Pericardium fibroblast (primary cell): ENCODE measurements at places on chromosomes 1 and 21. TPM values are rescaled to one million over a fixed set of nuclear protein-coding genes. Genes with fewer than 3 reads are reported as not detected.

Gene RHD
- total RNA-seq = not detected in 2 replicates

Gene FYB2
- total RNA-seq = not detected in 2 replicates

Gene VHLL
- total RNA-seq = not detected in 2 replicates

Gene CADM3
- 30.1 and 193 TPM in 2 replicates for total RNA-seq

Gene AGMAT
- total RNA-seq = 0.12 and 0.26 TPM in 2 replicates

Gene HCRTR1
- total RNA-seq = 0.70 TPM in 1 of 2 replicates, not detected in the other

Gene FBXO42
- 12.8 and 24.6 TPM in 2 replicates for total RNA-seq

Gene NOS1AP
- 2.0 TPM in 1 of 2 replicates, not detected in the other for total RNA-seq

Gene L1TD1
- 0.43 TPM in 1 of 2 replicates, not detected in the other for total RNA-seq

Gene PROK1
- total RNA-seq = not detected in 2 replicates

Gene SMCP
- not detected in 2 replicates for total RNA-seq

Gene TNNT2
- 16.0 and 21.7 TPM in 2 replicates for total RNA-seq

Gene RNF186
- total RNA-seq = not detected in 2 replicates

Gene ZNF648
- not detected in 2 replicates for total RNA-seq

Gene ZMYND12
- total RNA-seq = 1.5 and 3.8 TPM in 2 replicates

Gene OR14K1
- not detected in 2 replicates for total RNA-seq

Gene SPRR2G
- total RNA-seq = not detected in 2 replicates

Gene CNKSR1
- total RNA-seq = 0.17 and 1.8 TPM in 2 replicates

Gene SIM2
- total RNA-seq = 1.8 TPM in 1 of 2 replicates, not detected in the other

Gene BCAN
- not detected in 2 replicates for total RNA-seq

Gene ZSWIM5
- under 0.01 TPM in 1 of 2 replicates, not detected in the other for total RNA-seq

Gene RAB4A
- 32.6 and 66.8 TPM in 2 replicates for total RNA-seq

Gene SMIM11
- total RNA-seq = 0.47 and 15.3 TPM in 2 replicates

Gene APP
- 275 and 324 TPM in 2 replicates for total RNA-seq

Gene GBP2
- total RNA-seq = 2.1 and 9.4 TPM in 2 replicates

Gene LDLRAP1
- total RNA-seq = 12.3 and 32.7 TPM in 2 replicates

Gene RBP7
- not detected in 2 replicates for total RNA-seq

Gene CSF3R
- total RNA-seq = not detected in 2 replicates

Gene SPATA1
- 0.85 TPM in 1 of 2 replicates, not detected in the other for total RNA-seq

Gene ENO1
- 925 and 2,028 TPM in 2 replicates for total RNA-seq

Gene SKI
- 33.5 and 43.4 TPM in 2 replicates for total RNA-seq

Gene CLEC20A
- not detected in 2 replicates for total RNA-seq

Gene PKP1
- not detected in 2 replicates for total RNA-seq

Gene STYXL2
- total RNA-seq = 0.51 TPM in 1 of 2 replicates, not detected in the other

Gene IGSF9
- total RNA-seq = 0.09 and 2.0 TPM in 2 replicates

Gene SEC22B
- total RNA-seq = 30.6 and 35.4 TPM in 2 replicates

Gene PLEKHA6
- total RNA-seq = 1.0 and 2.7 TPM in 2 replicates

Gene SLC16A1
- total RNA-seq = 73.3 and 88.3 TPM in 2 replicates

Gene S100A8
- total RNA-seq = not detected in 2 replicates

Gene PGBD5
- total RNA-seq = under 0.01 TPM in 2 replicates

Gene SHISAL2A
- total RNA-seq = 1.6 TPM in 1 of 2 replicates, not detected in the other

Gene RGS8
- under 0.01 TPM in 1 of 2 replicates, not detected in the other for total RNA-seq

Gene AQP10
- total RNA-seq = not detected in 2 replicates

Gene CASQ2
- 4.7 TPM in 1 of 2 replicates, not detected in the other for total RNA-seq
